ENCODE measurements at places on chromosomes 2 and 18.

- no peak for DNase-seq
Measured at GRCh38 chr2:25586726-25587144, 86.6 kb downstream of the DTNB start.

DNA sequence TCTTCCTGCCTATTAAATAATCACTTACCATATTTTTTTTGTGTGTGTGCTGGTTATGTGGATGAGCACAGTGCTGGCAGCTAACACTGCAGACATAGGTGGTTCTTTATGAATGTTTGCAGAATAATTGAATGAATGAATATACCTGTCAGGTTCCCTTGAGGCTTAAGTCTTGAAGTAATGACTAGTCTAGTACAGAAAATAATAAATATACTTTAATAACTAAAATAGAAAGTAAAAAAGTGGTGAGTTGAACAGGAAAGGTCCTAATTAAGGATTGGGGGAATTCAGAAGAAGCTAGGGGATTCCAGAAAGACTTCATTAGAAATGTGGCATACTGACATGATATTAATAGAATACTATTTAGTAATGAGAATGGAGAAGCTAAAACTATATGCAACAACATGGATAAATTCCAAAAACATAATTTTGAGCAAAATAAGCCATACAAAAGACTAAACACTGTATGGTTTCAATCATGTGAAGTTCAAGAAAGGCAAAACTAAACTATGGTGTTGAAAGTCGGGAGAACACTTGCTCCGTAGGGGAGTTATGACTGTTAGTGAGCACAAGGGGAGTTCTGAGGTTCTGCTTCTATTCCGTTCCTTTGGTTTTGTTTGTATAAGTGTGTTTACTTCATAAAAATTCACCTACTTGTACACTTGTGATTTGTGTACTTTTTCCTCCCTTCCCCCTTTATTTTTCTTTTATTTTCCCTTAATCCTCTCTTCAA, 464.6 kb downstream of the MTX2 start:
- no peak for DNase-seq

DNA sequence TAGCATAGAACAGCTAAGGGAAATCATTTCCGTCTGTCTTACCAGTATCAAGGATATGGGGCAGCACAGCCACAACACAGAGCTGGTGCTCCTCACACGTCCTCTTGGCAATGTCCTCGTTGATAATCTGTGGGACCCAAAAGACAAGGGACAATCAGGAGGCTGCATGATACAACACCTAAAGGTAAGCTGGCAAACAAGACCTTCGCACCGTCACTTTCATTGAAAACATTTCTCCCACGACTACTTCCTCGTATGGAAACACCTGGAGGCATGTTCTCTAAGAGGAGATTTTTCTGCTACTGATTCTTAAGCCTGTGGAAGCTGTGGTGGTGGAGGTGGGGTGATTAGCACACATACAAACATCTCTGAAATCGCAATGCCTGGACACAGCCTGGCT, 23.7 kb downstream of the PDIA6 start:
- no peak for DNase-seq

DNA sequence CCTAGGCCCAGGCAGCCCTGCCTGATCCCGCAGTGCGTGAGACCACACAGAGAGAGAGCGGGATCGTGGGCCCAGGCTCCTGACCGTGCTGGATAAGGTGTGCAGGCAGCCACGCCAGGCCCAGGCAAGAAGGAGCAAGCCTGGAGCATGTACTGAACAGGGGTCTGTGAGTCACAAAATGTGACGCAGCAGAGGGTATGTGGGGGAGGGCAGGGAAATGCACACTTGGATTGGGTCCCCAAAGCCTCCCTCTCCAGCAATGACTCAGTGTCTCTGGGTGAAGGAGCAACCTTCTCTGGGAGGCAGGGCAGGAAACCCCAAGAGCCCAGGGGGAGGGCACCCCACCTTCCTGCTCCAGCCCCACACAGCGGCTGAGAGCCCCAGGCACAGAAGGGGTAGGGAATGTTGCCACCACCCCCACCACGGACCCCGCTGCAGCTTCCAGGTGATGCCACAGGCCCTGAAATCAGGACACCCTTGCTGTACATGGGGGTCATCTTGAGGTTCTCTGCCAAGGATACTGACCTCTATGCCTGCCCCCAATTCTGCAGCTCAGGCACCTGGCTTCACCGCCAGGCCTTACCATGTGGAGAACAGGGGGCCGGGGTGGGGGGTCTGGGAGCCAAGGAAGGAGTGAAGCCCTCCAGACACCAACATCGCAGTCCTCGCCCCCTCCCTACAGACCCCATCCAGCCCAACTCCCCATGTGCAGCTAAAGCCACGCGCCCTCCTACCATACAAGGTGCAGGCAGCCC, 1.3 kb upstream of the GPC1 start:
- DNase-seq = peak; percentile 69

DNA sequence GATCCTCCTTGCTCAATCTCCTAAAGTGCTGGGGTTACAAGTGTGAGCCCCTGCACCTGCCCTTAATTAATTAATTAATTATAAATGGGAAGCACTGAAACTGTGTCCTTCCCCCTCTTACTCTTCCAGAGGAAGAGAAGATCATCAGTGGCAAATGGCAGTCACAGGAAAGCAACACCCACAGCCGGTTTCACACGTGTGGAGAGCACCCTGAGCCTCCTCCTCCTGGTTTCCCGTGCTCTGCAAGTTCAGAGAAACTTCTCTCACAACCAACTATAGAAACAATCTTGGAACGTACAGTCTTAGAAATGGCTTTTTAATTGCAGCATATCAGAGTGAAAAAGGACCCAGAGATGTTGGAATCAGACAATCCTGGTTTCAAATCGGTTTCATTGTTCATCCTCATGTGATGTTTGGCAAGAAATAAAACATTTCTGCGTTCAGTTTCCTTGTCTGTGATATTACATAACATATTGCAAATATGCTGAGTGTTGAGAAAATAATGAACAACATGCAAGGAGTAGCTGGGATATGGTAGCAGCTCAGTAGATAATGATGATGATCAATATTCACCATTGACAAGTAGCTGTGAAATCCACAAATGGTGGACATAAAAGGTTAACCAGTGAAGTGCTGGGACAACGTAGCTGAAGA, 141.0 kb upstream of the KCTD1 start:
- DNase-seq = no peak

DNA sequence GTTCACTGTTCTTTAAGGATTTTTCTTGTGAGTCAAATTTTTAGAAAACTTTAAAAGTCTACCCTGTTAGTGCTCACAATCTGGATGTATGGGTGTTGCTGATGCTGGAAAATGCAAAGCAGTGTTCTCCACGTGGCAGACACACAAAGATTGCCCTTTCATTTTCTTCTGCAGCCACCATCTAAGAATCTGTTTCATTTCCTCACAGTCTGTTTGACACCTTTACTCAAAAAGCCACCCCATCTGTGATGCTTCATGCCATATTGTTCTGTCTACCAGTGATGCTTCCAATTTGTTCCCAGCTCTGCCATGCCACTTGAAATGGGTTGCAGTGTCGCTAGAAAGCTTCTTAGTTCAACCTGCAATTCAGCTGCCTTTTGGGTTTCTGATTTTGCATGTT, 464.2 kb upstream of the UBE2E3 start:
- no peak for DNase-seq

DNA sequence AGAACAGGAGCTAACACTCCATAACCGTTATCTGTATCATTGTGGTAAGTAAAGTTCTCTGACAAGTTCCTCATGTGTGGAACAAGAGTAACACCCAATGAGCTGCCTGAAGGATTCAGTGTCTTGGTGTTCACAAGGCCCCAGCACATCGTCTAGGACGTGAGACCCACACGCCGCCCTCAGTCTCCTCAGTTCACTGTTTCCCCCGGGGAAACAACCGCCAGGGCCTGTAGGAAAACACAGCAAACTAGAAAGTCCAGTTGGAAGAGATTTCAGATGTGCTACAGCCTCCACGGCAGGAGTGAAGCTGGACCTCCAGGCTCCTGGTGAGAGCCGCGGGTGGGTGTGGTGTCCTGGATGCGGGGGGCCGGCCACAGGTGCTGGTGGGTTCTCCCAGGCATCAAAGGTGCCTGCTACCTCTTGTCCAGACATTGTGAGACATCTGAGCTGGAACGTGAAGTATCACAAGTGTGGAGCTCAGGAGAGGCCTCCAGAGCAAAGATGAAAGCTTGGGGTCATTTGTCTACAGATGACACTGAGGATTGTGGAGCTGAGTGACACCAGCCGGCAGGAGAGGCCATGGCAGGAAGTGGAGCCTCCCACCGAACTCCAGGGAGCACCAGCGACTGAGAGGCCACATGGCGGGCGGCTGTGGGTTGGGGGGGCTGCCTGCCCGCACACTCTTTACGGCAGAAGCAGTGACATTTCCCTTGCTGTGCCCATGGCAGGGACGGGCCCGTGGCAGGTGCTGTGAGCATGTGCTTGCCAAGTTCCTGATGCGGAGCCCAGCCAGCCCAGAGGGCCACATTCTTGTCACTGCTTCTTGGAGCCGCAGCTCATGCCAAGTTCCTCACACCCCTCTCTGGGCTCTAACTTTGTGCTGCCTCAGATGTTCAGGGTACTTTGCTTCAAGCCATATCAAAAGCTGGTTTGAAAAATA, 131.2 kb downstream of the TMEM18 start:
- no peak for DNase-seq

- no peak for DNase-seq
Measured at GRCh38 chr2:107936433-107937359, 49.6 kb upstream of the SLC5A7 start.

- DNase-seq = no peak
Measured at GRCh38 chr2:203815541-203815898, 52.1 kb upstream of the CTLA4 start.

DNA sequence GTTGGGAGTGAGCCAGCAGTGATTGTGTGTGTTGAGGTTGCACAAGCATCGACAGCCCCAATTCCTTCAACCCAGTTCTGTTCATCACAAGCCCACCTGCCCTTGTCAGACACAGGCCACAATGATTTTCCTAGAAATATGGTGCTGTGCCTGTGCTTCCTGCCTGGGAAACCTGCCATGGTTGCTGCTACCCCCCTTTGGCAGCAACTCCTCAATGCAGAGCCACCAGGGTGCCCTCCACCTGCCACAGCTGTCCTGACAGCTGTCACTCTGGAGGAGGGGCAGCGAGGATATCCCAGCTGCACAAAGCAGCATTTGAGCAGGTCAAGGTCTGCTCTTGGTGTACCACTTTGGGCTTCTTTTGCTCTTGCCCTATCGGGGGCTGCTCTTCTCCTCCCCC, 27.1 kb downstream of the SMIM21 start:
- DNase-seq = no peak

- no peak for DNase-seq
Measured at GRCh38 chr18:56043641-56044061, 455.7 kb upstream of the TCF4 start.

DNA sequence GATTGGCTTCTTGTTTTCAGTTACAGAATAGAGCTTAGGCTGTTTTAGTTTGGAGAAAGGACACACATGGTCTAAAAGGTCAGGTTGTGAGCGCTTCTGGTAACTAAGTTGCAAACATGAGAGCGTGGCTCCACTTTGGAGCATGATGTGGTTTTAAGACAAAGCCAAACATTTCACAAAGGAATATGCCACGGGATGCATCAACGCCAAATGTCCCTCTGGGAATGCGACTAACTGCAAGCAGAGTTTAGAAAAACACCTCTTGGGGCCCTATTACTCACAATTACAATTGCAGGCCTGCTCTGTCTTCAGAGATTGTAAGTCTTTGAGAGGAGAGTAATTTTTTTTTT, 25.4 kb downstream of the MYO7B start:
- DNase-seq = no peak

All from fibroblast of skin of left biceps (primary cell).